ENCODE measurements at places on chromosomes 3 and 15.

- no peak for DNase-seq
Observed at GRCh38 chr15:96948981-96949380, 618.5 kb downstream of the NR2F2 start.

DNA sequence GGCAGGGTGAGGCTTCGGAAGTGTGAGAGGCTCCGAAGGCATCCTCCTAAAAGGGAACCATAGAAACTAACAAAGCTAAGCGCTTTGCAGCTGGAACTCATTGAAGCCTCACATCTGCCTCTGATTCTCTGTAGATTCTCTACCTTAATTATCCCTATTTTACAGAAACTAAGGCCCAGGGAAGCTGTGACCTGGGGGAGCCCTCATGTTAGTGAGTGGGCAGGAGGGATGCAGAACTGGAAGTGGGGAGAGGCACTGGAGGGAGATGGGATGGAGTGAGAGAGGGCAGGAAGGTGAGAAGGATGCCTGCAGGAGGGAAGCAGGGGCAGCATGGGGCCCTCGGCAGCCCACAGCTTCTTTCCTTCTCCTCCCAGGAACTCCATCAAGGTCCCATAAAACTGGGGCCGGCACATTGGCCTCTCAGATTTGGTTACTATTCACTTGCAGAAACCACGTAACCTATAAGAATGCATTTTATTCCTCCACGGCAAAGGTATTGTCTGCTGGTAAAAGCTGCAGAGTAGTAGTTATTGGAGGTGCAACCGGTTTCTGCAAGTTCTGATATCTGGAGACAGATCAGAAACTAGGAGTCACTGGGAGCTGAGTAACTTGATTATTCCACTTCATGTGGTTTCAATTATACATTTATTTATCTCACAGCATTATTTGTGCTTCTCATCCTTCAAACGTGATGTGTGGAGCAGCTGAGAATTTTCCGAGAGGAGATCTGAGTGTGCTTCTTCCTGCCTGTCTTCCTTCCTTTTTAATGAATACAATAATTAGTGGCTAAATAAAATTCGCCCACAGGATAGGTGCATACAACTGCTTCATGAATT lies 24.0 kb upstream of the CHCHD6 start:
- no peak for DNase-seq

GRCh38 chr3:69890691-69891090 lies 108.8 kb upstream of the SAMMSON start:
- no peak for DNase-seq

DNA sequence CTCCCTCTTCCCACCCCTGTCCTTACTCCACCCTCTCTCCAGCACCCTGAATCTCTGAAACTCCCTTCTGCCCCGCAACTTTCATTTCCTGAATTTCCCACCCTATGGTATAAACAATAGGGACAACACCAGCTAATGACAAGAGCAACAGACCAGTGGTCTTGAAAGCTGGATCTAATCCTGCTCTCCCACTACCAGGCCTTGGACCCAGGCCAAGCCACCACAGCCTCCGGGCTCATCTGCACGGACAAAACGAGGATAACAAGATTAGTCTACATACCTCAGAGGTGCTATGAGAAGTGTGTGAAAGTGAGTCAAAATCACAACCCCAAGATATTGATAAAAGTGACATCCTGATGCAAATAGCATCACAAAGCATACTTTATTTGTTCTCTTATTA lies 128.6 kb downstream of the ERC2 start:
- no peak for DNase-seq

DNA sequence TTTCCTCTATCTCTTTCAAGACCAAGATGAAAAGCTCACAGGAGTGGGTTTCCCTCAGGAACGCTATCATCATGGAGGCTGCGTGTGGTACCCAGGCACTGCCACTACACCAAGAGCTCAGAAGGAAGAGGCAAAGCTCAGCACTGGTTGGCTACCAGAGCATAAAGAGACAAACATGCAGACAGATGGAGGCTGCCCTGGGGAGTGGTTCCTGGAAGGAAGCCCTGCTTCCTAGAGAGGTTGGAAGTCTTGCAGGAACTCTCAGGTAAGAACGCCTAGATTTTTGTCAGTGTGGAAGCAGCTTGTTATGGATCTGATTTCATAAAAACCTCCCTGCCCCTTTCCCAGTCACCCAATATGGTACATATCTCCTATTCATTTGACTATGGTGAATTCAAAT lies 49.9 kb upstream of the ADCY5 start:
- no peak for DNase-seq

- no peak for DNase-seq
Observed at GRCh38 chr3:134134240-134134639, 104.5 kb upstream of the SLCO2A1 start.

GRCh38 chr3:105780107-105780506 lies 88.7 kb downstream of the CBLB start:
- DNase-seq = no peak

- DNase-seq = no peak
Observed at GRCh38 chr15:43934480-43934879, 107.7 kb downstream of the WDR76 start.

GRCh38 chr3:139117883-139118760 lies 73.4 kb upstream of the PRR23C start:
- DNase-seq = no peak

- no peak for DNase-seq
Observed at GRCh38 chr15:46918462-46919140, 798.7 kb upstream of the SEMA6D start.

DNA sequence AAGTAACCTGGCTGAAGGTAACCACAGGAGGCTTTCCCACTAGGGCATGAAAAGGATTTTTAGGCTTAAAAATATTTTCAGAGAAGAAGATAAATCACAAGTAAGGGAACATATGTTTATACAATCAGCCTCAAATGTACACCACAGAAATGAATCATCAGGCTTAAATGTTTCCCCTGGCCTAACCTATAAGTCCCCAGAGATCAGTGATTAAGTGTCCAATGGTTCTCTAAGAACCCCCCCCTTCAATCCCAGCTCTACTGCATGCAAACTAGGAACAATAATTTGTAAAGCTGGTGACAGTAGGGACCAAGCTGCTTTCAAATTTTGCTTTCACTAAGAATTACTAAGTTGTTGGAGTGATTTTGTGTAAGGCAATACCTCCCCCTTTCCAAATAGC lies 431.6 kb upstream of the LMCD1 start:
- no peak for DNase-seq

- DNase-seq = peak; percentile 54
Observed at GRCh38 chr3:55066551-55067047, 138.7 kb upstream of the LRTM1 start.

- DNase-seq = no peak
Observed at GRCh38 chr15:82750831-82751180, 41.1 kb upstream of the AP3B2 start.

- DNase-seq = no peak
Observed at GRCh38 chr3:187777331-187777941, 32.2 kb upstream of the BCL6 start.

DNA sequence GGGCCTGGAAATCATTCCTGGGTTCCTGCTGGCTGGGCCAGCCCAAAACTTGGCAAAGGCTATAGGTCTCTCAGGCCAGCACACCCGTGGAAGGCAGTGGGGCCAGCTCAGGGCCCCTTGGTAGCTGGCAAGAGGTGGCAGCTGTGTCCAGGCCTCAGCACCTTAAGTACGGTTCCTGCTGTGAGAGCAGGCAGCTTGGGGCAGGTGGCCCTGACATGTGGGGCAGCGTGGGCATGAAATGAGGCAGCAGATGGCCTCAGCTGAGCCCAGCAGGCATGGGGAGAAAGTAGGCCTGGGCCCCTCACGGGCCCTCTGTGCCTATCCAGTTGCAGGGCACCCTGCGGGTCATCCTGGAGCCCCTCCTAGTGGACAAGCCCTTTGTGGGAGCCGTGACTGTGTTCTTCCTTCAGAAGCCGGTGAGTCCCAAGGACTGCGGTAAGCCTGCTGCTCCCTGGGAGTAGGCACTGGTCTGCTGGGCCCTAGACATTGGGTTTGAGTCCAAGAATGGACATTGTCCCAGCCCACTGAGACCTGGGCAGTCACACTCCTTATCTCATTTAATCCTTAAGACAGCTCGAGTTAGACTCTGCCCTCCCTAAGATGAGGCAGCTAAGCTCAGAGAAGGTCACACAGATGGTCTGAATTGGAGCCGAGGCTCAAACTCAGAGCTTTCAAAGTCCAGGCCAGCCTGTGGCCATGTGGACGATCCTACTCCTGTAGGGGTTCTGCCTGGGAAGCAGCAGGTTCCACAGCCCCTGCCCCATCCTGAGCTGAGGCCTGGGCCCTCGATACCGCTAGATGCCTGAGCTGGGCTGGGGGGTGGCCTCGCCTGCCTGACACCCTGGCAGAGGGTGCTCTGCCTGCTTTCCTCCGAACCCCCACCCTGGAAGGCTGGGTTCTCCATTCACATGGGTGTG lies 25.5 kb downstream of the ESYT3 start:
- no peak for DNase-seq

DNA sequence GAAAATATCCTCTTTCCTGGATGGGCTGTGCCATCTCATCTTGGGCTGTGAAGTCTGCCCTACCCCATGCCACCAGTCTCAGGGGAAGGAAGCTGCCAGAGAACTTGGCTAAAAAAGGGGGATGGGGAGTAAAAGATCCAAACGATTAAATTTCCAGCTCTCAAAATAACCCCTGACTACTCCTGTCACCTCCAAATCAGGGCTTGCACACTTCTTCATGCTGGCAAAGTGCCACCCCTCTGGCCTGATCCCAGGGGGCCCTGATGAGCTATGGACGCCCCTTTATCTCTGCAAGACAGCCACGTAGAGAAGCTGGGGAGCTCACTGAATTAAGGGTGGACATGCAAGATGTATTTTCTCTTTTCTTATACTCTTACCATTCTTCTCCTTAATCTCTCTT lies 1.2 kb upstream of the MLF1 start:
- DNase-seq = no peak

DNA sequence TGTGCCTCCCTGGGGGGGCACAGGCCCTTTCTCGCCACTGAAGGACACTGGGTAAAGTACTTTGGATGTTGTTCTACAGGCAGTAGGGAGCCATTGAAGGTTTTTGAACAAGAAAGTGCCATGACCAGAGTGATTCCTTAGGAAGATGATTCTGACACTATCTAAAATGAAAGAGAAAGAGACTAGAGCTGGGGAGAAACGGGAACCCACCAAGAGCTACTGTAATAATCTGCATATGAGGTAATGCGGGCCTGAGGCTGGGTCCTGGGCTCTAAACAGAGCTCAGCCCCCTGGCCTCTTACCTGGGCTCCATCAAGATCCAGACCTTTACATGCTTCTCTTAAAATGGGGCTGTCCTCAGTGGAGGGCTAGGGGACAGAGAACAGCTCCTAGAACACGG lies 24.9 kb downstream of the GRK7 start:
- no peak for DNase-seq

- DNase-seq = no peak
Observed at GRCh38 chr15:30068326-30068725, 14.4 kb upstream of the GOLGA8J start.

GRCh38 chr3:109224333-109224732 lies 87.8 kb downstream of the C3orf85 start:
- DNase-seq = no peak

DNA sequence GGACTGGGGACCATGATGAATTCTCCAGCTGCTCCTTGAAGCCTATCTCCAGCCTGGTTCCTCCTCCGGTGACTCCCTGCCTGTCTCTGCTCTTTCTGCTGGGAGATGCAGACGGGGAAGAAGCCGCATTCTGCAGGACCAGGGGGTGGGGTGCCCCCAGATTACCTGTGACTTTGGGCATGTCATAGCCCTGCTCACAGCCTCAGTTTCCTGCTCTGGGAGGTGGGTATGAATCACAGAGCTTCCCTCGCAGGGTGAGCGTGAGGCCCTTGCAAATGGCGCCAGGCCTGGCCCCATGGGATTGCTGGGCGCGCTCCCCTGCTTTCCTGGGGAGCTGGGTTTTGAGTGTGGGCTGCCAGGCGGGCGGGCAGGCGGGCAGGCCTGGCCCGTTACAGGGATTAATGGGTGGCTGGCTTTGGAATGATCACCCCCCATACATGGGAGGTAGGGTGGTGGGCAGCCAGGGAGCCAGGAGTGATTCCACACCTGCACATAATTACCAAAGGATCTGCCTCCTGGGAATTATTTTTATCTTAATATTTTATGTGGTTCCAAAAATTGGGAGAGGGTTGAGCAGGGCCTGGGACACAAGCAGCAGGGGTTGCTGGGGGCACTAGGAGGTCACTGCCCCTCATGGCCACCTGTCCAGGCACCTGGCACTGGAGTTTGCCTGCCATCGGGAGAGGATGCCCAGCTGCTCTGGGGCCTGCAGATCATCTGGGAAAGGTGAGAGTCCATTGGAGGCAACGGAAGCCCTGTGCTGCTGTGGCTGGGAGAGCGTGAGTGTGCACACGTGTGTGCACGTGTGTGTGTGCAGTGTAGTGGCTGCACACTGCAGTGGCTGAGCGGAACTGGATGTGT lies 106.8 kb downstream of the WNT7A start:
- DNase-seq = no peak

DNA sequence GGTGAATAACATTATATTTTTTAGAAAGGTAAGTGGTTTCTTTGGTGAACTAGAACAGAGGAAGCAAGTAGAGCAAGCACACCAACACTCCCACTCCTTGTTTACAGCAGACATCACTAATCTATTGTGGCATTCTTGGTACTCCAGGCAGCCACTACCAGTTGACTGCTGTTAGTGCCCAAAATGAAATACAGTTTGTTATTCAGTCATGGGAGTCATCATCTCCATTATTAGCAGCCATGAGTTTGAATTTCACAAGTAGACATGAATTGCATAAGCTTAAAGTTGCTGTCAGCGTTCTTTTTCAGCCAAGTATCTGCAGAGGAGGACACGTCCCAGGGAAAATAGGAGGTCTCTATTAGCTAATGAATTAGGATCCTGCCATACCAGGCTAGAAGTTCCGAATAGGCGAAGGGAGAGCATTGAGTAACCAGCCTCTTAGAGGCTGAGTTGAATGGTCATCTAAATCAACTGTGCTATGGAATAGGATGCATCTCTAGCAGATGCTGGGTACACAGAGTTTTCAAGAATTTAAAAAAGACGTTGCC lies 252.7 kb upstream of the ICE2 start:
- no peak for DNase-seq

DNA sequence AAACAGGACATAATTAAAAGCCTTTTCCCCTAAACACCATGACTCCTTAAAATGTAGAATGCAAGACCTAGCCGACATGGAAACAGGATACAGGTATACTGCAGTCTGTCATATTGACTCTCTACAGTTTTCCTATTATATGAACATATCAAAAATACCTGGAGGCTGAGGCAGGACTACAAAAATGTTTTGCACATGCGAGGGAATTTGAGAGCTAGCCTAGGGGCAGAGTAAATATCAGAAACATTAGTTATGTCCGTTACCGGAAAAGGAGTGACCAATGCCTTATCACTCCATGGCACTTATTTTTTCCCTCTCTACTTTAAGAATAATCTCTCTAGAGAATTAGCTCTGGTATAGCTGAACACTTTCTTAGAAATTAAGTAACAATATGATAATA lies 732.3 kb downstream of the TUSC7 start:
- no peak for DNase-seq

- no peak for DNase-seq
Observed at GRCh38 chr15:34078900-34079299, 22.8 kb downstream of the EMC7 start.
